SIG-M5 (cell line): ENCODE measurements at places on chromosomes 2 and 18.

GRCh38 chr2:107735201-107735600, 91.5 kb upstream of the RGPD4 start:
- no peak for DNase-seq

GRCh38 chr18:79387615-79388014, 8.1 kb upstream of the NFATC1 start:
- DNase-seq: no peak

DNA sequence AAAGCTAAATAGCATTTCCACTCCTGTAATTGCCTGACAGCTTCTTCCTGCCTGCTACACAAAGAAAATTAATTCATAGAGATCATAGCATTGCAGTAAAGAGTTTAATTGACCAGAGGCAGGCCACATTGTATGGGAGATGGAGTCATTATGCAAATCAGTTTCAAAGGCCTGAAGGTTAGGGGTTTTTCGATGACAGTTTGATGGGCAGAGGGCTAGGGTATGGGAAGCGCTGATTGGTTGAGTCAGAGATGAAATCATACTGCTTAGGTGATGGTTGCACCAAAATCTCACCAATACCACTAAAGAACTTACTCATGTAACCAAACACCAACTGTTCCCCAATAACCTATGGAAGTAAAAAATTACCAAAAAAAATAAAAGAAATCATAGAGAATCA, 599.0 kb downstream of the NUP35 start:
- no peak for DNase-seq

GRCh38 chr2:10162586-10163497, 40.3 kb downstream of the RRM2 start:
- no peak for DNase-seq

DNA sequence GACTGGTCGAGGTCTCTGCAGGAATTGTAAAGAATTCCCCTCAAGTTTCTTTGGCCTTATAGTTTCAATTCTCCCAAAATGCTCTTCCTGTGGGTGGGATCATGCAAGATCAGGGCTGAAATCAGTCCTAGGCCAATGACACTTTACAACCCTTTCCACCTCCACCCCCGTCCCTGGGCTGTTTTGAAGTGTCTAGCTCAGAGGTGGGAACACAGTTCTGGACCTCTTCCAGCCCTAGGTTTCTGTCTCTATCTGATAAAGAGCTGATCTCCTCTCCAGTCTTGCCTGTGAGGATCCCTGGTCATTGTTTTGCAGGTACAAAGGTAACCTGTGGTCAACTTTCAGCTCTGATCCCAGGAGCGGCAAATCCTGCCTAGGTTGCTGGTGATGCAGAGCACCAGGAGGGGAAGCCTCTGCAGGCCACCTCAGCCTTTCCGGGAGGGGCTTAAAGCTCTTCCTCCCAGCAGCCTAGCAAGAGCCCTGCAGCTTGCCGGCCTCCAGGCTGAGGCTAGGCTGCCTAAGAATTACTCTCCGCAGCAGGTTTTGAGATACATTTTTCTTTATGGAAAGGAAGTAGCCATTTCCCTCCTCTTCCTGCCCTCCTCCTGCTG, 69.8 kb upstream of the WIPF1 start:
- no peak for DNase-seq

- no peak for DNase-seq
These were observed 316.9 kb upstream of the ZEB2 start for GRCh38 chr2:144836635-144837350.

DNA sequence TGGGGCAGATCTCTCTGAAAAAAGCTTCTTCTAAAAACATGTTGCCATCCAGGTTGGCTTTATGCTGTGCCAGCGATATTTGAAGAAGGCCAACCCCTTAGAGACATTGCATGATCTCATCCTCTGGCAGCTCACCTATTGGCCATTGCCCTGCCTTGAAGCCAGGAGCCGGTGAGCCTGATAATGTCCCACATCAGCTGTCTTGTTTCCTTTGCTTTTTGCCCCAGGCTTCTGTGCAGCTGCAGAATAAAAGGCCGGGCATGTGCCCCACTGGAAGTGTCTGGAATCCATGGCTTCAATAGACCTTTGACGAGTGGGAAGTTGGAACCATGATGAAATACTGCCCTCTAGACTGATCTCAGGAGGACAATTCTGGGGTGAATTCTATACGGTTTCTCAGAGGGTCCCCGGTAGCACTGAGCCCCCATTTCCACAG, 523.5 kb upstream of the ZEB2 start:
- no peak for DNase-seq

DNA sequence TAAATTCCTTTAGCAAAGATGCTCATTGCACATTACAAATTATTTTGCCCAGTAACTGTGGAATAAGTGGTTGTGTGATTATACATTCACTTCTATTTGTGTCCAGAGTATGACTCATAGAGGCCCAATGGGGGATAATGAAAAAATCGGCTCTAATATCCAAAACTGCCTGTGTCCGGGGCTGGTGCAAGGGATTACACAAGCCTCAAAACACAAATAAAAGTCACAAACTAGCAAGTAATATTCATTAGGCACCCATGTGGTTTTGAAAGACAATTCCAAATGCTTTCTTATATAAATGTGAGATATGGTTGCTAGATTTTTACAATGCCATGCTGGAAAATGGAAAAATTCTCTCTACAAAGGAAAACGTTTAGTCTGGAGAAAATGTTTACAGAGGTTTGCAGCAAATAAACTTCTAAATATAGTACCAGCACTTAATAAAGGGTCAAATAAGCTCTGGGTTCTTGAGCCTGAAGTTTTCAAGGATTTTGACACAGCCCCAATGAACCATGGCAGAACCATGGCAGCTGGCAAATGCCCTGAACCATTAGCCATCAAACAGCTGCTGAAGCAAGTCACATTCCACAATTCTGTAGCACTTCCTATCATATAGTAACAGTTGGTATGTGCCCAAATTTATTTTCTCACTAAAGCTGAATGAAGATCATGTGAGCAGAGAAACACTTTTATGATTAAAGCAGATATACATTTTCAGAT, 40.5 kb downstream of the IRS1 start:
- DNase-seq: no peak

- no peak for DNase-seq
These were observed 104.1 kb upstream of the OTOS start for GRCh38 chr2:240244543-240244942.

DNA sequence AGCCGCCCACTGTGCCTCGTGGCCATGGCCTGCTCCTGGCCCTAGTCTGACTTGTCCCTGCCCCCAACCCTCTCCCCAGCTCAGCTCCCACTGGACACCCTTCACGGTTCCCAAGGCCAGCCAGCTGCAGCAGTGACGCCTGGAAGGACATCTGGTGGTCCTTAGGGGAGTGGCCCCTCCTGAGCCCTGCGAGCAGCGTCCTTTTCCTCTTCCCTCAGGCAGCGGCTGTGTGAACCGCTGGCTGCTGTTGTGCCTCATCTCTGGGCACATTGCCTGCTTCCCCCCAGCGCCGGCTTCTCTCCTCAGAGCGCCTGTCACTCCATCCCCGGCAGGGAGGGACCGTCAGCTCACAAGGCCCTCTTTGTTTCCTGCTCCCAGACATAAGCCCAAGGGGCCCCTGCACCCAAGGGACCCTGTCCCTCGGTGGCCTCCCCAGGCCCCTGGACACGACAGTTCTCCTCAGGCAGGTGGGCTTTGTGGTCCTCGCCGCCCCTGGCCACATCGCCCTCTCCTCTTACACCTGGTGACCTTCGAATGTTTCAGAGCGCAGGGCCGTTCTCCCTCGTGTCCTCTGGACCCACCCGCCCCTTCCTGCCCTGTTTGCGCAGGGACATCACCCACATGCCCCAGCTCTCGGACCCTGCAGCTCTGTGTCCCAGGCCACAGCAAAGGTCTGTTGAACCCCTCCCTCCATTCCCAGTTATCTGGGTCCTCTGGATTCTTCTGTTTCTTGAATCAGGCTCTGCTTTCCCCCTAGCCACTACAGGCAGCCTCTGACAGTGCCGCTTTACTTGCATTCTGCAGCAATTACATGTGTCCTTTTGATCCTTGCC, 35.8 kb downstream of the ANO7 start:
- DNase-seq: no peak

DNA sequence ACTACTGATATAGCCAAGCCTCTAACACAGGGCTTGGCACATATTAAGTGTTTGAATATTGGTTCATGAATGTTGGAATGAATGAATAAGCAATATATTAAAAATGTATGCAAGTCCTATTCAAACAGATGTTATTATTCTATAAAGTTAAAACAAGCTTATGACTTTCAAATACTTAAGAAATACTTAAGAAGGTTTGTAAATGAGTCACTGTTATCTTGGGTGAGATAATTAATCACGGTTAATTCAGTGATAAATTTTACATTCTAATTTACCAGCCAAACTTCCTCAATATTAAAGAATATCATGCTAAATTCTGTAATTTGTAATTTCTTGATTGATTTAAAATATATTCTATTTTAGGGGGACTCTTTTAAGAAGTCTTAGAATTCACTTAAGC, 74.8 kb downstream of the RBMS1 start:
- DNase-seq: no peak

DNA sequence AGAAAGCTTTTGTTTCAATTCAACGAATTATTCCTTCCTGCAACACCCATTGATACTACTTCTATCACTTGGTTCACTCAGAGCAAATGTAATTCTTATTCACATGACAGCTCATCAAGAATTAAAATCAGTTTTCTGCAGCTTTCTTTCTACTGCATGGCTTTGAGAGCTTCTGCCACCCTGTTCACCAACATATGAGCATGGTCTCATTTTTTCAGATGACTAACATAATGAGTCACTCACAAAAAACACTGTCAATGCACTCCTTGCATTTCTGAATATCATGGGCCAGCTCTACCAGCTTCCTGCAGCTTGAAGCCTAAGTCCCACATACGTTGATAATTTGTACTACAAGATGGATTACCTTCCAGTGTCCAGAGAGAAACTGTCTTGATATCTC, 342.9 kb downstream of the LRATD1 start:
- DNase-seq: no peak

DNA sequence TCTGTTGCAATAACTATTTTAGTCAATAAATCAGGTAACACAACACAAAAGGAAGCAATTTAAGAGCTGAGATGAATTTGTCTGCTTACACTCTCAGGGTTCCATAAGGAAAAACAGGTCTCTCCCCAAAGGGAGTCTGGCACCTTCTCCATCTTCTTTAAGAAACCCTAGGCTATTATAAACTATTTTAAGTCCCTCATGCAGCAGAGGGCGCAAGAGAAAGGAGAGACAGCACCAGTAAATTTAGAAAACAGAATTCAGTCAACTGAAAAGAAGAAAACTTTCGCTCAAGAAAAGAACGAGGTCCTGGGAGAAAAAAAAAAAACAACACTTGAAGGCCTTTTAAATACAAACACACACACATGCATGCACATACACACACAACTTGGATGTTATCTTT, 19.1 kb downstream of the SULT1C4 start:
- no peak for DNase-seq

- no peak for DNase-seq
These were observed 27.9 kb upstream of the CXCR2 start for GRCh38 chr2:218097975-218098374.

DNA sequence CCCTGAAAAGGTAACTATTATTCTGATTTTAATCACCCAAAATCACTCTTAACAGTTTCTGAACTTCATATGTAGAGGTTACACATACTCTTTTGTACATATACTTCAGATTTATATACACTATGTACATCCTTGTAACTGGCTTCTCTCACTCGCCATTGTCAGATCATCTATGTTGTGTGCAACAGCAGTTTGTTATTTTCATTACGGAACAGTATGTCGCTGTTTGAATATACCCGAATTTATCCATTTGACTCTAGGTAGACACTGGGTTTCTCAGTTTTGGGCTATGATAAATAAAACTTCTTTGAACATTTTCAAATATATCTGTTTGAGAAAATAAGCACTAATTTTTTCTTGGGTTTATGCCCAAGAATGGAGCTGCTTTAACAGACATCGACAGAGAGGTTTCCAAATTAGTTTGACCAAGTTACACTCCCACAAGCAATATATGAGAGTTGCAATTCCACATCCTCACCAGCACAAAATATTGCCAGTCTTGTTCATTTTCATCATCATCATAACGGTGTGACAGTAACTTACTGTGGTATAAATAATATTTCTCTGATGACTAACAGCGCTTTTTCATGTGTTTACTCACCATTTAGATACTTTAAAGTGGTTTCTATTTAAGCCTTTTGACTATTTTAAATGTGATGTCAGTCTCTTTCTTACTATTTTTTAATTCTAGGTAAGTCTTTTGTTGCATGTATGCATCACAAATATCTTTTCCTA, 80.9 kb downstream of the SMC6 start:
- DNase-seq: no peak

DNA sequence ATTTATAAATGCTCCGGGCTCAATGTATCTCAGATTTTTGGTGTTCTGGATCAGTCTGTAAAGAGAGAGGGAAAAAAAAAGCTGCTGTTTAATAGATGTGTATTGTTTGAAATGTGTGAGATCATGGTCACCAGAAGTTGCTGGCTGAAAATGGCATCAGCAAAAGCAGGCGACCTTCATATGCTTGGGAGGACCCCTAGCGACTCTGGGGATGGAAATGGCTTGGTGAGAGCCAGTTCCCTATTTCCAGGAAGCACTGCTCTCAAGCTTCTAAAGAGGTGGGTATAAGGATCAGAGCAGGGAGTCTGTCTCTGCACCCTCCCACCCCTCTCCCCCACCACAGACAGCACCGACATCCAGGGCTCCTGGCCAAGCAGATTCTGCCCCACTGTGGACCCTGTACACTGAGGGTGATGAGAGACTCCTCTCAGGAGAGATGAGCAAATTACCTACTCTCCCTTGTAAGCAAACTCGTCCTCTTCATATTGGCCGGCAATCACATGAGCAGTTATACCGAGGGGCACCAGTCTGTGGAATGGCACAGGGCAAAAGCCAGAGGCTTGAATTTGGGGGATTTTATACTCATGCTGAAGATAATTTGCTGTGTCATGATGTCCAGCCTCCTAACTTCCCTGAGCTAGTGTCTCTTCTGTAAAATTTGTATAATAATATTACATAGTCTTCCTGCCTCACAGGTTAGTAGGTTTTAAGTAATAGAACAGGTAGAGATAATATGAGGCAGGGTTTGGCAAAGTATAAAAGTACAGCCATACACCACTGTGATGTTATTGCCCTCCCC, 29.6 kb downstream of the LHCGR start:
- DNase-seq: no peak

DNA sequence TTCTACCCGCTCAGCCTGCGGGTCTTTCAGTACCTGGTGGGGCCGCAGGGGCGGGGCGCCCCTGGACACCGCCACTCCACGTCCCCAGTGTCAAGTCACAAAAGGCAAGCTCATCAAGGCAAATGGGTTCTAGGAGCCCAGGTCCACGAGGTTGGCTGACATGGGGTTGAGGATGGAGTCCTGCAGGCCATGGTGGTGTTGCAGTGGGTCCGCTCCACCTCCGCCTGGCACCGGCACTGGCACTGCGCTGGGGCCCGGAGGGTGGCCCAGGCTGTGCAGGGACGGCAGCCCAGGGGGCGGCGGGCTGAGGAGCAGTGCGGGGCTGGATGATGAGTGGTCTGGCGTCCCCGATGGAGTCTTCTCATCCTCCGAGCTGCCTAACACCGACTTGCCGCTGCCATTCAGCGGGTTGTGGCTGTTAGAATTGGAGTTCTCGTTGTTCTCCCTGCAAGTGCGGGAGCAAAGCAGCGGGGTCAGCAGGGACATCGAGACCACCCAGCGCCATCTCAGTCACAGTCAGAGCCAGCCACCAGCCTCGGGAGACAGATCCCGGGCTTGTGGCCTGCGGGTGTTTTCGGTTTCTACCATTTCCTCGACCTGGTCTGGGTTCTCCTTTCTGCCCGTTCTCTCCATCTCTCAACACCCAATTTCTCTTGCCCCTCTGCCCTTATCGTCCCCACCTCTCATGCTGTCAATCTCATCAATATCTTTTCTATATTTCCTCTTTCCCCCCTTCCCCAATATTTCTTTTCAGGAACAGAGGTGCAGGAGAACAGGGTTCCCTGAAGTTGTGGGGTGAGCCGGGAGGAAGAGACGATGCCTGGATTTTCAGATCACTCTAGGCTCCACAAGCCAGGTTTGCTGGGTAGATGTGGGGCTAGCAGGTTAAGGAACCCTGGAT, 3.0 kb downstream of the SIX2 start:
- no peak for DNase-seq
